ENCODE measurements at places on chromosomes 5 and 9. TPM values are rescaled to one million over a fixed set of nuclear protein-coding genes. Genes with fewer than 3 reads are reported as not detected.

GRCh38 chr5:177495243-177496060 is 2.0 kb downstream of the PDLIM7 start:
- DNase-seq = peak; percentile 72

GRCh38 chr5:134101686-134102439 is 12.6 kb upstream of the TCF7 start:
- DNase-seq = peak; percentile 86

DNA sequence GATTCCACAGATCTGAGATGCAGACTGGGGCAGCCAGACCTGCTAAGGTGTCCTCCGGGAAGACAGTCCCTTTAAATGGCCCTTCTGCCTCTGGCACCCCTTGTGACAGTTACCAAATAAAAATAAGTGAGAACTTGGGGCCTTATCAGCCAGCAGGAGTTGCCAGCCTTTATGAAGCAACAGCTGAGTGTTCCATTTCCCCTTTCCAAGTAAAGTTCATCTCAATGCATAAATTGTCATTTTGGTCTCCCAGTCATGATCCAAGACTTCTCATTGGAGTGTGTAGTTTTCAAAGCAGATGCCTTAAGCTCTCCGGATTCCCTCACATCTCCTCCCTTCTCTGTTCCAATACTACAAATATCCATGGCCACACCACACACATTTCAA is 4.1 kb downstream of the PTCH1 start:
- DNase-seq = no peak

DNA sequence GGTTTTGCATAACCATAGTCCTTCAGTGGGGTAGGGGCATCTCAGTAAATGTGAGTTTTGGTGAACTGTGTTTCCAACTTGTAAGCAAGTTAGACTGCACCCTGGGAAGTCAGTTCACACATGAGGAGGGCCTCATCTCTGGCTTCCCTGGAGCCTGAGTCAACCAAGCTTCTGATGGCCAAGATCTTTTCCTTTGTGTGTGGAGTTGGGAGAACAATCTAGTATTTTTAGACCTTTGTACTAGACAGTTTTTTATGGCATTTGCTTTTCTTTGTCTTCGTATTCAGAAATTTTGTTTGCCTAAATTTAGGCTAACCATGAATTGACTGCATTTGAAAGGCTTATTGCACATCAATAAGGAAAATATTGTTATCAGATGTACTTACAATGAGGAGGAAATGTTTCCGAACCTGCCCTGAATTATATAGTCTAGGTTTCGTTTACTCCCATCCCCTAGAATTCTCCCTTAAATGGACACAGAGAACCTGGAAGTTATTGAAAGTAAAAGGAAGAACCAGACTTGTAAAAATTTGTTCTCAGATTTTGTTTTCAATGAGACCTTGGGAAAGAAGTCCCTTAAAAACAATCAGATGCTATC is 204.6 kb downstream of the AOPEP start:
- no peak for DNase-seq

DNA sequence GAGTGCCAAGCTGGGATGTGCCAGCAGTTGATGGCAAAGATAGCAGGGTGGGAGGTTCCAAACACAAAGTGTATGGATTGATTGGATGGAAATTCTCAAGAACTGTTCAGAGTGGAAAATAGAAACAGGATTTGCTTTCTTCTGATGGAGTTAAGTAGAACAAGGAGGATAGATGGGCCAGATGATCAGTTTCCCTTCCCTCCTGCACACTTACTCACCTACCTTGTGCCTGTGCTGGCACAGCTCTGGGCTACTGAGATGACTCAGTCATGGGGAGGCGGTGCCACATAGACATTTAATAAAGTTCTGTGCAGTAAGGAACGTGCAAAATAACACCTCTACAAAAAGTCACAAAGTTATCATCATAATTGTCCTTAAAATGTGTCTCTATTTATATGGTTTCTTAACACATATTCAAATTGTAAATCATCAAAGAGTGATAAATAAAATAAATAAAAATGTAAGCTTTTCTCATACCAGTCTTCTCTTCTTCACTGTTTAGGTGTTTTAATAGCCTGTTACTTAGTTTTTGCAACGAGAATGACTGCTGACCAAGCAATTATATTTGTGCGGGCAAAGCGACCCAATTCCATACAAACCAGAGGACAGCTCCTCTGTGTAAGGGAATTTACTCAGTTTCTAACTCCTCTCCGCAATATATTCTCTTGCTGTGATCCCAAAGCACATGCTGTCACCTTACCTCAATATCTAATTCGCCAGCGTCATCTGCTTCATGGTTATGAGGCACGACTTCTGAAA is 12.7 kb downstream of the PTPDC1 start:
- no peak for DNase-seq

DNA sequence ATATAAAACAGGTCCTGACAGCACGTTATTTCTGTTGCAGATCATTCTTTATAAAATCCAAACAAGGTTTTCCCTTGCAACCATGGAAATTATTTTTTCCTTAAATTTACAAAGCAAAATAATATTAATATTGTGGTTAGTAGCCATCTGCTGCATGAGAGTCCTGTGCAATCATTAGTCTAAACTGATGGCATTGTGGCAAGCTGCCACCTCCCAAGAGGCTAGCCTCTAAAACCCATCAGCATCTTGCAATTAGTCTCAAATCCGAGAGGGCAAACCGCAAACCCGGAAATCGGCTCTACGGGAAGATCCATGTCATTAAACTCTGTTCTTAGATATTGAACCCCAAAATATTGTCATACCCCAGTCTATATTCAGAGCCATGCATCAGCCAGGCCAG is 11.3 kb upstream of the CDH6 start:
- DNase-seq = no peak

DNA sequence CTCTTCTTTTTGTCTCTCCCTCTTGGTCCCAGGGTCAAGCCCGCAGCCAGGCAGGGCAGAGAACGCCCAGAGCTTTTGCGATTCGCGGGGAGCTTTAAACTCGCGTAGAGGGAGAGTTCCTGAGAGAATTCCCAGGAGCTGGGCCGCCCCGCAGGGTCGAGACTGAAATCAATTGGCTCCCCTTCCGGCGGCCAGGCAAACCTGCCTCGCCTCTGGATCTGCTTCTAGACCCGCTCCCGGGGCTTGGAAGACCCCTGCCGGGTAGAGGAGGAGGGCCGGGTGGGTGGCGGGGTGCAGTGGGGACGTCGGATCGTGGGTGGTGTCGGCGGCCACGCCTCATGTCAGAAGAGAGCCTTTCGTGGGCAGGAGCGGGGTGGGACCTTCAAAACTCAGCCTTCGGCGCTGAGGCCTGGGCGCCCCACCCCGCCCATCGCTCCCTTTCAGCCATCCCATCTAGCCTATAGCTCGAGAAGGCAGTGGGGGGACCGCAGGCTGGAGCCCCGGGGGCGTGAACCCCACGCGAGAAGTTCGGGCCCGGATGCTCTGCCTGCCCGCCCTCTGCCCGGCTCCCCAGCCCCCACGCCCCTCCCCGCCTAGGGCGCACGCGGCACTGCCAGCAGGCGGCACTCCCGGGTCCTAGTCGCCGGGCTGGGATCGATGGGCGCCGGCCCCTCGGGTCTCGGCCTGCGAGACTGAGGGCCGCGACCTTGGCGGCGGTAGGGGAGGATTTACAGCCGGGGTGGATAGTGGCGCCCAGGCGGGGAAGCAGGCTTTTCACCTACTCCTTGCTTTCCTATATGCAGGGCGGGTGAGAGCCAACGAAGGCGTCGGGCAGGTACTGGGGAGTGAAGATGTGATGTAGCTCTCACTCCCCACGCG is 6.1 kb downstream of the PRDM6 start:
- no peak for DNase-seq

Gene SLC28A3
- total RNA-seq = 0.19 TPM

DNA sequence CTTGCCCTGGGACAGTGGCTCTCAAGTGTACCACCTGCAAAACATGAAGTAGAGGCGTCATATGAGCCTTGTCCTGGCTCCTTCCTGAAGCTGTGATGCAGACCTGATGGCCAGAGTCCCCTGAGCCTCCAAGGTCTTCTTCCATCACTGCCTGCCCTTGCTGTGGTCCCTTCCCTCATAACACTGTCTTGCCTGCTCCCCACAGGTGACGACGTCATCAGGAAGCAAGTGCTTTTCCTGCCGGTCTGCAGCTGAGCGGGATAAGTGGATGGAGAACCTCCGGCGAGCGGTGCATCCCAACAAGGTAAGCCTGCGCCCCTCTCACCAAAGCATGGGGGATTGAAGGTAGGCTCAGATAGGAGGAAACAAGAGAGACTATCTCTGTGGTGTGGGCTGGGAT is 107.3 kb downstream of the DAB2IP start:
- no peak for DNase-seq

- DNase-seq = no peak
These were observed 3.7 kb downstream of the C9 start for GRCh38 chr5:39360471-39361111.

Gene LURAP1L
- 5.5 TPM for total RNA-seq

Gene SPEF2
- total RNA-seq = 1.7 TPM

Gene ZDHHC11B
- 15.4 TPM for total RNA-seq

- DNase-seq = no peak
These were observed 4.4 kb upstream of the TOR4A start for GRCh38 chr9:137273095-137273490.

- DNase-seq = no peak
These were observed 686 bp downstream of the BRD9 start for GRCh38 chr5:891837-892393.

DNA sequence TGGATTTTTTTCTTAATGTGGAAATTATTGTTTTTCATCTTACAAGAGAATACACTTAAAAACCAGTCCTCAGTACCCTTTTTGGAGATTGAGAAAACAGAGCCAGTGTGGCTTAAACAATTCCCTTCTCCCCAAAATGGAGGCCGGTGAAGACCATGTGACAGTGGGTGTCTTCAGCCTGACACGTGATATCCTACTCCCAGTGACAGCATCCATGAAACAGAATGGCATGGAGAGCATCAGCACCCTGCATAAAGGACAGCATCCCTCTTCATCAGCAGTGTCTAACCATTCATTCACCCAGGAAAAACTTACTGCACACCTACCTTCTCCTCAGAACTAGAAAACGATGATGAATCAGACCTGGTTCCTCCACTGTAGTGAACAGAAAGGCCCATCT is 103.4 kb upstream of the RAI14 start:
- no peak for DNase-seq

Gene OCLN
- total RNA-seq = 2.5 TPM

- no peak for DNase-seq
These were observed 17.7 kb downstream of the SLC25A48 start for GRCh38 chr5:135851915-135852845.

Gene MYORG
- 6.1 TPM for total RNA-seq

DNA sequence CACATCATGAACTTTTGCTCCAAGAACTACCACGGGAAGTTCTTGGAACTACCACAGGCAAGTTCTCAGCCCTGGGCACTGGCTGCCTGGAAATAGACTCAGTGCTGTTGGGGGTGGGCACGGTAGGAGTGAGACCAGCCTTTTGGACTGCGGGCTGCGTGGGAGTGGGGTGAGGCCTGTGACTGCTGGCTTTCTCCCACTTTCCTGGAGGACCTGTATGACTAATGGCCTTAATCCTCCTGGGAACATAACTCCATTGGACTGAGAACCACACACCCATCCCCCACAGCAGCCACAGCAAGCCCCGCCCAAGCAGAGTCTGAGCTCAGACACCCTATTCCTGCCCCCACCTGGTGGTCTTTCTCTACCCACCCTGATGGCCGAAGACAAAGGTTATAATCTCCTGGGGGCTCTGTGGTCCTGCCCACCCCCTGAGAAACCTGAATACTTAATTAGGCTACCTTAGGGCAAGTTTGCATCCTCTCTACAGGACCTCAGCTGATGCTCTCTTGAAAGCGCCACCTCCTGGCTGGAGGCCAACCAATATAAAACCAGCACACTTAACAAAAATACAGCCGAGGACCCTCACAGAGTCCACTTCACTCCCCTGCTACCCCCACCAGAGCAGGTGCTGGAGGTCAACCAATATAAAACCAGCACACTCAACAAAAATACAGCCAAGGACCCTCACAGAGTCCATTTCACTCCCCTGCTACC is 112.6 kb downstream of the CACNA1B start:
- peak; percentile 29 for DNase-seq

DNA sequence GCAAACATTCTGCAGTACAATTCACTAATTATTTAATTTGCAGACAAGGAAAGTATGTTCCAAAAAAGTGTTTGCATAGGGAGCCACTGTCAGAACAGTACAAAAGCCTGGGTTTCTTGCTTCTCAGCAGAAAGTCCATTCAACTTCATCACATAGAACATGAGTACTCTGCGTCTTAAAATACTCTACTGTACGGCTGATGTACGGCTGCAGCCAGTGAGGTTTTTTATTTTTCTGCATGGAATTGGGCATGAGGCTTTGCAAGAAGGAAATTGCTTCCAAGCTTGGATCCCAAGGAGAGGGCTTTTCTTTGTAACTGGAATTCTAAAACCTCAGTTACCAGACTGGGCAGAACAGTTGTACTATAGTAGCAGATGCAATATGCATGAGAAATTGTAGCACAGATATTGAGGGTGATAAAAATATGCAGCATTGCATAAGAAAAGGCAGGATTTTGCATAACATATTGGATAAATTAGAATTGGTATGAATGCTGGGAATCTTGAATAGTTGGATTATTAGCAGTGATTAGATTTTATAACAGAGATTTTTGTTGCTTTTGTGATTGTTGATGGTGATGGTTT is 178.1 kb upstream of the CDH9 start:
- no peak for DNase-seq

DNA sequence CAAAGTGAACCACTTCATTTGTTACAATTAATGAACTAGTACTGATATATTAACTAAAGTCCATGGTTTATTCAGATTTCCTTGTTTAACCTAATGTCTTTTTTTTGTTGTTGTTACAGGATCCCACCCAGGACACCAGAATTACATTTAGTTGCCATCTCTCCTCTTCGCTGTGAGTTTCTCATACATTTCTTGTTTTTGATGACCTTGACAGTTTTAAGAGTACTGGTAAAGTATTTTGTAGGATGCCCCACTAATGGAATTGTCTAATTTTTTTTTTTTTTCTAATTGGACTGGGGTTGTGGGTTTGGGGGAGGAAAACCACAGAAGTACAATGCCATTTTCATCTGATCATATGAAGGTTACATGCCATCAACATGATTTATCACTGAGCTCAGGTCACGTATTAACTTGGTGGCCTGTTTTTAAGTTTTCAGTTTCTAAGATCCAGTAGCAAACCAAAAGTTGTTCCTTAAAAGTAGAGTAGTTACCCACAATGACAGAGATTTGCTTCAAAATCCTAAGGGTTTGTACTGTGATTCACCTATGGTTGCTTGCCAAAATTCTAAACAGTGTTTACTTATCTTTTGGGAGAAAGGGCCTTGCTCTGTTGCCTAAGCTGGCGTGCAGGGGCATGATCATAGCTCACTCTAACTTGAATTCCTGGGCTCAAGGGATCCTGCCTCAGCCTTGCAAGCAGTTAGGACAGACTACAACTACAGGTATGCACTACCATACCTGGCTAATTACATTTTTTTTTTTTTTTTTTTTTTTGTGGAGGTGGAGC is 4.5 kb upstream of the OTULIN start:
- DNase-seq = no peak

- no peak for DNase-seq
These were observed at the start of gene HAPLN1 for GRCh38 chr5:83720836-83721537. HAPLN1 (minus strand) TSS chr5:83720855; CDS start chr5:83673523, 47,332 bp downstream.

DNA sequence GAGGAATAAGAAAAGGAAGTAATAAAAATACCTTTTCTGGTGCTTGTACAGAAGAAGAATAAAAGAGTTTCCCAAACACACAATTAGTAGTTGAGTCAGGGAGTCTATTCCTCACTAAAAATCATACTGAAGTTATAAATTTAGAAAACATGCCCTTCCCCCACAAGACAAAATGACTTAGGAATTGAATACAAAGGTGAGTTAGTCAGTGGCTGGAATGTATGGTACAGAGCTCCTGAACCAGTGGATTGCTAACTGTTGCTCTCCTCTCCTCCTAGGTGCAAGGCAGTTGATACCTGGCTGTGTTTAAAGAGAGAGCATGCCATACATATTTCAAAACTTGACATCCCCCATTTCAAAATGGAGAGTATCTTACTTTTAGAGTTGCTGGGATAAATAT is 1.9 kb downstream of the GDA start:
- DNase-seq = no peak

Gene LNPEP
- total RNA-seq = 76.2 TPM
